ENCODE measurements at places on chromosomes 6 and 20. TPM values are rescaled to one million over a fixed set of nuclear protein-coding genes. Genes with fewer than 3 reads are reported as not detected.

- DNase-seq: peak; percentile 70
These were observed 24.8 kb downstream of the DUSP22 start for GRCh38 chr6:317060-317447.

The FNDC11 gene
- total RNA-seq: not detected

The PLN gene
- total RNA-seq: 145 TPM

GRCh38 chr20:59084041-59084850 is 41.7 kb upstream of the PRELID3B start:
- DNase-seq: no peak

GRCh38 chr6:127221201-127221600 is 45.5 kb upstream of the RNF146 start:
- no peak for DNase-seq

DNA sequence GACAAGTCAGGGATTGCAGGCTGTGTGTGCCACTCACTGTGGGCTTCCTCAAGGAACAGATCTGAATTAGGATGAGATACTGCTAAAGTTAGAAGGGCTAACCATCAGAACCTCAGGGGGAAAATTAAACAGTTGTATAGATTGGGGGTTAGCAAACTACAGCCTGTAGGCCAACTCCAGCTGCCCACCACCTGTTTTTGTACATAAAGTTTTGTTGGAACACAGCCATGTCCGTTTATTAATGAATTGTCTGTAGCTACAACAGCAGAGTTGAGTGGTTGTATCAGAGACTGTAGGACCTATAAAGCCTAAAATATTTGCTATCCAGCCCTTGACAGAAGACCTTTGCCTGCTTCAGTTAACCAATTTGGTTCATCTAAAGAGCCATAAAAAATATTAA is 127.2 kb upstream of the ECI2 start:
- DNase-seq: no peak

- DNase-seq: no peak
These were observed 58.6 kb downstream of the GFOD1 start for GRCh38 chr6:13428583-13429405.

DNA sequence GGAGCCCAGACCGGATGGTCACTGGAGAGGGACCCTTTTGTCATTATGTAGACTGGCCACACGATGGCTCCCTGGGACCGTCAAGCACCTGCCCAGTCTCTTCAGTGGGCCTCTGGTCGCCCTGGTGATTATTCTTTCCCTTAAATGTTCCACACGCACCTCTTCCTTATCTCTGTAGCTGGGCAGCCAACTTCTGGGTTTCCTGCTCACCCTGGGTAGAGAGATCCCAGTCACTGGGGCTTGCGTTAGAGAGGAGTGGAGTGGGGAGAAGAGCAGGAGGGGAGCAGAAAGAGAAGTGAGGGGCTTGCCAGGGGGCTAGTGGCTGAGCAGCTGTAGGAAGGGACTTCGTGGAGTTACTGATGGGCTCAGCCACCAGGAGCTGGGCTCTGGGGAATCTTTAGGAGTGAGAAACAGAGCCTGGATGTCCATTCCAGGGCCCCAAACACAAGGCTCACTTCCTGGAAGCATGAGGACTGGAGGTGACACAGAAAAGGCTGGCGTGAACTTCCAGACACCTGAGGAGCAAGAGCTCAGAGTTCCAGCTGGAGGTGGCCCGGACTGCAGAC is 150.1 kb downstream of the DHX35 start:
- peak; percentile 7 for DNase-seq

DNA sequence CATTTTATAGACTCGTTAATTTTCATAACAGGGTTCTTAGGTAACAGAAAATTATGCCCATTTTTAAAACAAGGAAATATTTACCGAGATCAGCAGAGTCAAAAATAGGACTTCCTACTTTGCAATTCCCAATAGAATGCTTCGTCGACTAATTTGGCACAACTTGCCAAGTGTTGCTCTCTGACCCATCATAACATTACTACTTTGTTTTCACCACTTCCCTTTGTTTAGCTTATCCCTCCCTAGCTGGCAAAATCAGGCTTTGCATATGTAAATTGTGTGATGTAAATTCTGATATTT is 914 bp upstream of the RANBP9 start:
- DNase-seq: no peak

GRCh38 chr20:51563486-51564332 is 21.2 kb upstream of the NFATC2 start:
- DNase-seq: peak; percentile 52

GRCh38 chr20:59040667-59041066 is 1.9 kb downstream of the PRELID3B start:
- peak; percentile 40 for DNase-seq

DNA sequence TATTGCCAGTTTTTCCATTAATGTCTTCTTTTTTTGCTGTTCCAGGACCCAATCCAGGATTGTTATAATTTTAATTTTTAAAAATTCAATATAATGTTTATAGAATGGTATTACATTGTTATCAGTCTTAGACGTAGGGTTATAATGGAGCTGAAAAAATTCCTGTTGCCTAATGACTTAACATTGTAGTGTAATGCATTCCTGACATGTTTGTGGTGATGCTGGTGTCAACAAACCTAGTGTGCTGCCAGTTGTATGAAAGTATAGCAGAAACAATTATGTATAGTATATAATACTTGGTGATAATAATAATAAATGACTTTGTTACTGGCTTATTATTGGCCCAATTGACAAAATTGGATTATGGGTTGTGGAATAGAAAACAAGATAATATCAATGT is 30.4 kb downstream of the KIZ start:
- no peak for DNase-seq

DNA sequence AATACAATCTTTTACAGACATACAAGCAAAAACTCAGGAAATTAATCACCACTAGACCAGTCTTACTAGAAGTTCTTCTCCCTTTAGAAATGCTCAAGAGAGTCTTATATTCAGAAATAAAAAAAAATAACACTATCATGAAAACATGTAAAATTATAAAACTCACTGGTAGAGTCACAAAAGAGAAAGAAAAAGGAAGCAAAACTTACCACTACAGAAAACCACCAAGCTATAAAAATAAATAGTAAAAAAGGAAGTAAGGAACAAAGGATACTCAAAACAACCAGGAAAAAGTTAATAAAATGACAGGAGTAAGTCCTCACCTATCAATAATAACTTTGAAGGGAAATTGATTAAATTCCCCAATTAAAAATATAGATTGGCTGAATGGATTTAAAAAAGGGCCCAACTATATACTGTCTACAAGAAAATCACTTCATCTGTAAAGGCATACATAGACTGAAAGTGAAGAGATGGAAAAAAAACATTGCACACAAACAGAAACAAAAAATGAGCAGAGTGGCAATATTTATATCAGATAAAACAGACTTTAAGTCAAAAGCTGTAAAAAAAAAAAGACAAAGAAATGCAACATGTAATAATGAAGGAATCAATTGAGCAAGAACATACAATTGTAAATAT is 489.5 kb downstream of the KIF16B start:
- DNase-seq: no peak

DNA sequence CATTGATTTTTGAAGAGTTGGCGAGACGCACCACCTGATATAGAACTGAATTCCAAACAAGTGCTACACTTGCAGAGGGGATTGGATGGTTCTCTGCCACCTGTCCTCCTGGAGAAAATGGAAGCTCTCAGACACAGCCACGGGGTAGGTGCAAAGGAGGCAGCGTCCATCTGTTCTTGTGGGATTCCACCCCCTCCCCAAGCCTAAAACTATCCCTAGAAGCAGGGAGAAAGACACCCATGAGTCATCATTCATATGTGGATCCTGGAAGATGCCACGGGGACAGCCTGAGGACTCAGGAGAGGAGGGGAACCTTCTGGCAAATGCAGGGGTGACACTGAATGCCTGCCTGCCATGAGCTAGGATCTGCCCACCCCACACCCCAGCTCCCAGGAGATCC is 171.3 kb upstream of the CST7 start:
- DNase-seq: no peak

GRCh38 chr6:118134206-118134605 is 227.1 kb downstream of the SLC35F1 start:
- DNase-seq: no peak

DNA sequence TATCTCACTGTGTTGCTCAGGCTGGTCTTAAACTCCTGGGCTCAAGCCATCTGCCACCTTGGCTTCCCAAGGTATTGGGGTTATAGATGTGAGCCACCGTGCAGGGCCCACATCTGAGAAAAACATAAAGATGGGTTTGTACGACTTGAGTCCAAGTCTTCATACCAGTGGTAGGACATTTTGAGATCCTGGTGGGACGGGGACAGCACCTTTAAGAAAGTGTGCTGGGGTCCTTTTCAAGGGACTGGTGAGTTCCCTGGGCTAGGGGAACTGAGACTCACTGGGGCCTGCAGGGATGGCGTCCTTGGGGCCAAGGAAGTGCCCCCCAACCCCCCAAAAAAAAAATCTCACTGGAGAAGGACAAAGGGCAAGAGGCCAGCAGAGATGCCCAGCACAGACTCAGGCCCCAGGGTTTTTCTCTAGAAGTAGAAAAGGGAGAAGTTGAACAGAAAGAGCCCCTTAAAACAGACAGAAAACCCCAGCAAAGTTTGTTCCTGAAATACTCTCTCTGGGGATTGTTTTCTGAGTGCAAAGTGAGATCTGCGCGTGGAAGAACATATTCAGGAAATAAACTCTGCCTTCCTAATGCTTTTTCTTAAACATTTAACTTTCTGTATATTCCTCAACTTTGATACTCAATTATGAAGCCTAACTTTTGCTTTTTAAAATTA is 10.7 kb downstream of the OSBPL2 start:
- no peak for DNase-seq

The ESR1 gene
- total RNA-seq: 1.6 TPM

The VSX1 gene
- 0.22 TPM for total RNA-seq
